Spinal cord (tissue), 10 donors: ENCODE measurements at places on chromosomes 5 and 9. TPM values are rescaled to one million over a fixed set of nuclear protein-coding genes. Genes with fewer than 3 reads are reported as not detected.

Gene KIF24
- polyA plus RNA-seq, result 4.0 TPM

Gene EXOSC3
- 24.3 TPM for polyA plus RNA-seq

Gene MACIR
- polyA plus RNA-seq, result 38.9 TPM

Gene SLCO6A1
- not detected for polyA plus RNA-seq

Gene CD72
- polyA plus RNA-seq, result 1.6 TPM

Gene C5orf58
- polyA plus RNA-seq, result 1.8 TPM

Gene ADAMTSL1
- 21.7 TPM for polyA plus RNA-seq

Gene WNT8A
- polyA plus RNA-seq, result 0.22 TPM

Gene TTC16
- 0.38 TPM for polyA plus RNA-seq

Gene PKD2L2
- 0.21 TPM for polyA plus RNA-seq

Gene DOK3
- 15.8 TPM for polyA plus RNA-seq

Gene TRMT10B
- 22.5 TPM for polyA plus RNA-seq

Gene INPP5E
- 33.4 TPM for polyA plus RNA-seq

Gene ALAD
- polyA plus RNA-seq, result 38.5 TPM

Gene PNPLA7
- polyA plus RNA-seq, result 6.5 TPM

Gene ZMYND19
- 41.8 TPM for polyA plus RNA-seq

Gene TRAF1
- polyA plus RNA-seq, result 5.5 TPM

Gene ARID3C
- polyA plus RNA-seq, result 0.60 TPM

Gene FOXI1
- polyA plus RNA-seq, result not detected

Gene TRIM14
- polyA plus RNA-seq, result 8.1 TPM

Gene NRARP
- polyA plus RNA-seq, result 15.8 TPM
